Lower lobe of right lung (tissue), 2 donors: ENCODE measurements at places on chromosomes 1 and 21. TPM values are rescaled to one million over a fixed set of nuclear protein-coding genes. Genes with fewer than 3 reads are reported as not detected.

DNA sequence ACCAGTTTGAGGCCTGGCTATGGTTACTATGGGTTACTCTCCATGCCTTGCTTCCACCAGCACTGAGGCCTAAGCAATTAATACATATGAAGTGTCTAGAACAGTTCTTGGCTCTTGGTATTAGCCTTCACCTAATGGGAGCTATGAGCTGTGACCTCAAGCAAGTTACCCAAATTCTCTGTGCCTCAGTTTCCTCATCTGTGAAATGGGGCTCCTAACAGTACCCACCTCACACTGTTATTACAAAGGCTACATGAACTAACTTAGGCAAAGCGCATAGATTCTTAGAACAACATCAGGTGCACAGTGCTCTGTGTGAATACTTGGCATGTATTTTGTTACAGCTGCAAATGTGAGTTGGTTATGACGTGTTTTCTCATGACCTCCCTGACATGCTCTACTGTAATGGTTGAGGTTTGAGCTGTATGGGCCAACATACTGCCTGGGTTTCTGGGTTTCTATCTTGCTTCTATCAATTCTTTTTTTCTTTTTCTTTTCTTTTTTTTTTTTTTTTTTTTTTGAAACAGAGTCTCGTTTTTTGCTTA is 26.5 kb downstream of the CDCP2 start:
- no peak for DNase-seq

Gene PADI3
- not detected for total RNA-seq

Gene CLCA1
- not detected for total RNA-seq

- no peak for DNase-seq
Measured at GRCh38 chr21:34606621-34607020, 8.3 kb downstream of the RCAN1 start.

- no peak for DNase-seq
Measured at GRCh38 chr21:37940691-37941090, 24.4 kb upstream of the KCNJ6 start.

DNA sequence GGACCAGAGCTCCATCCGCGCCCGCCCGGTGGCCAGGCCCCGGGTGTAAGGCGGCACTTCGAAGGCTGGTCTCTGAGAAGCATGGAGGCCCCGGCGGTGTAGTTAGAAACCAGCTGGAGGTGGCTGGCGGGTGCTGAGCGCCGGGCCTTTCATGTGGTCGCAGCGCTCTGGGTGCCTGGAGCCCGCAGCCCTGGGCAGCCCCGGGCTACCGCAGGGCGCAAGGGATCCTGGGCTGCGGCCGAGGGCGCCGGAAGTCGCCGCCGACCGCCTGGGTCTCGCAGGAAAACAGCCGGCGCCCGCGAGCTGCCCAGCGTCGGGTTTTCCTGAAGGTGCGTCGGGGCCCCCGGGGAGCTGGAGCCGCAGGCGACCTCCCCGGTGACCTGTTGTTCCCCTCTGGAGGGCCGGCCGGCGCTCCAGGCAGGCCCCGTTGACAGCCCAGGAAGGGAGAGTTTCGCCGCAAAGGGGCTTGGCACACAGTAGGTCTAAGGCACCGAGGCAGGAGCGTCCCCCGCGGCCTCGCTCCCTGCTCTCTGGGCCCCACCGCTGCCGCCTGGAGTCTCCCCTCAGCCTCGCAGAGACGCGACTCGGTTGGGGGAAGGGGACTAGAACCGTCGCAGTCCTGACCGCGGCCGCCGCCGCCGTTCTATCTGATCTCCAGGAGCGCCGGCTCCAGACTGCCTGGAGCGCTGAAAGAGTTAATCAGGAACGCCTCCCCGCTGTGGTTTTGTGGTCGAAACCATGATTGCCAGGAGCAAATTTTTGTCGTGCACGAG is 2.7 kb downstream of the GRHL3 start:
- DNase-seq, result peak; percentile 71

DNA sequence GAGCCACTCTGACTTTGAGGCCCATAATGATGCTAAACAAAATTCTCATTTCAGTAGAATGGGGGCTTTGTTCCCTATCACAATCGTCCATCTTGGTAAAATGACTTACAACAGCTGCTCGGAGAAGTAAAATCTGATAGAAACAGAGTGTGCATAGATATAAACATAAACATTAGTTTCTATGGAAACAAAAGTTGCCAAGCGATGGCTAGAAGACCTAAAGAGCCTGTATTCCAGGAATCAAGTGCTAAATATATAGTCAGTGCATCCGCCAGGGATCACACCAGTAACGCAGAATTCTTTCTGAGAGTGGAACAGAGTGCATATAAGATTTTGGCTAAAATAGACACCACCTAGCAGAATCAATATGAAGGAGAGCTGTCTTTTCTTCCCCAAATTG is 91.2 kb upstream of the KAZN start:
- DNase-seq, result no peak

Gene ICOSLG
- total RNA-seq, result 11.6 TPM

Gene SAMD11
- total RNA-seq, result 2.2 TPM

DNA sequence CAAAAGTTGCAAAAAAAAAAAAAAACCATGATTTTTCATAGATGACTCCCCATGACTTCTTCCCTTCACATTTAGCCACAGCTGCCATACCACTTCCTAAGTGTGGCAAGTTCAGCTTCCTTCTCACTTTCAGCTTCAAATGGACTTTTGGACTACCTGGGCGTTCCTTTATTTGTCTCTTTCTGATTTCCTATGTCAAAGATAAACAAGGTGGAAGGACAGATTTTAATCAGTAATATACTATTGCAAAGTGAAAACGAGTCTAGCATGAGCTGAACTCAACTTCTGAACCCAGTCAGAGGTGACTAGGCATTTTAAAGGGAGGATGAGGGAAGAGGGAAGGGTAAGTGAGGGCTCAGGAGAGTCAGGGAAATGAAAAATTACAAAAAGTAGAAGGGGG is 14.4 kb upstream of the SCCPDH start:
- DNase-seq, result no peak

DNA sequence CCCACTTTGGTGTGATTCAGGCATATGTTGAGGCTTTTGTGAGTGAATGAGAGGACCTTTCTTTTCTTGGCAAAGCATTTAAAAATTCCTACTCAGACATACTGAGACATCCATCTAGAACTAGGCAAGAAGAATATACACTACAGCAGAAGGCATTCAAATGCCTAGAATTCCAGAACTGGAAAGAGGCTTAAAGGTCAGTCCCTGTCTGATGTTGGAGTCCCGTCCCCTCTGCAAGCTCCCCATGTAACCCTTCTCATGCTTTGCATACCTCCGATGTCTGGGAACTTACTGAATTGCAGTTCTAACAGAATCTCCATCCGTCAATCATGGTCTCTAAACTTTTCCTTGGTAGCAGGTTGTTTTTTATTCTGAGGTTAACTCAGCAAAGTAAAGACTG is 152.9 kb downstream of the ATP6V1G3 start:
- no peak for DNase-seq

DNA sequence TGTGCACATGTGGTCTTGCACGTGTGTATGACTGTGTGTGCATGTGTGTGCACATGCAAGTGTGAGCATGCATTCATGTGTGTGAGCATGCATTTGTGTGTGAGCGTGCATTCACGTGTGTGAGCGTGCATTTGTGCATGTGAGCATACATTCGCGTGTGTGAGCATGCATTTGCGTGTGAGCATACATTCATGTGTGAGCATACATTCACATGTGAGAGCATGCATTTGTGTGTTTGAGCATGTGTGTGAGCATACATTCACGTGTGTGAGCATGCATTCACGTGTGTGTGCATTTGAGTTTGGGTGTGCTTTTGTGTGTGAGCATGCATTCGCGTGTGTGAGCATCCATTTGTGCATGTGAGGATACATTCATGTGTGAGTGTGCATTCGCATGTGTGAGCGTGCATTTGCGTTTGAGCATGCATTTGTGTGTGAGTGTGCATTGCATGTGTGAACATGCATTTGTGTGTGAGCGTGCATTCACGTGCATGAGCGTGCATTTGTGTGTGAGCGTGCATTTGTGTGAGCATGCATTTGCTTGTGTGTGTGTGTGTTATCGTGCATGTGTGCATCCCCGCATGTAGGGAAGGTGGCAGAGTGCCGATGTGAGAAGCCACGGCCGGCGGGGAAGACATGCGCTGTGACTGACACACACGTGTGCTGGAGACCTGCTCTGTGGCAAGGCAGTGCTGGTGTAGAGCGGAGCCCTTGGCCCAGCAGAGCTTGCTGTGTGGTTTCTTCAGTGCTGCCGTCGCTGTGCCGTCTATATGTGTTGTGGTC is 18.2 kb downstream of the ITGB2 start:
- DNase-seq, result peak; percentile 45

DNA sequence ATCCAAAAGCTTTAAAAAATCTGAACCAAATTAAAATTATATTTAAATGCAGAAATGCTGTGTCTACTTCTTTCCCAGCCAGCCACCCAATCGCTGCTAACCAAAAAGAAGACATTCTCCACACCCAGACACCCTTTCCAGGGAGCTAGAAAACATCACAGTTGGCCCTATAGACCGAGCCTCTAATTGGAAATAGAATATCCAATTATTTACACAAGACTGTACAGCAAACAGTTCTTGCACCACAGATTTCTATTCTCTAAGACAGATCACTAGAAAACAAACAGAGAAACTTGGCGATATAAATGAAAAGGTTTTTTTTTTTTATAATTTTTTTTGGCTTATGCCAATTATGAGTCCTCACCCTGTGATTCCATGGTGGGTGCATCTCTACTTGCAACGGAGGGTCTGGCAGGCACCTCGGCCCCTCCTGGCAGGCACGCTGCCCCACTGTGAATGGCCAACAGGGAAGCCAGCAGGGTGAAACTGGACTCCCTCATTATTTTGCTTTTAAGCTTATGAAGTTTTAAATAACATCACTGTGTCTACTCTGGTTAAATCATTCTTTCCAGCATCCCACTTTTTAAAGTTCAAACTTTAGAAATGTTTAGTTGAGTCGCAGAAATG is 29.2 kb downstream of the BCAR3 start:
- no peak for DNase-seq

Gene RIPPLY3
- 0.44 TPM for total RNA-seq

DNA sequence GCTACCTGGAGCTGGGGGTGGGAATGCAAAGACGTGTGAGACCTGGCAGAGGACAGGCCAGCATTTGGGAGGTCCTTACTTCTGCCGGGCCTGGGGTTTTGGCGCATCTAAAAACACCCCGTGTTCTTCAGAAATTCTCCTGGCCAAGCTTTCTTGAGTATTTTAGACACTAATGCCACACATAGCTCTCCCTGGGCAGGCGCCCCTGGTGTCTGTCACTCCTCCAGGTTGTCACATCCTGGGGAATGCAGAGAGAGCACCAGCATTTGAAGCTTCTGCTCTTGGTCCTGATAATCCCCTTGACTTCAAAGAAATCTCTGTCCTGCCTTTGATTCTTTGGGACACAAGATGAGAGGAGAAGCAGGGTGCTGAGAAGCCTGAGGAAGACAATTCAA is 6.0 kb downstream of the CAPN9 start:
- DNase-seq, result no peak

GRCh38 chr21:35335951-35336446 is 286.9 kb upstream of the RUNX1 start:
- DNase-seq, result no peak

GRCh38 chr1:157198619-157199420 is 60.6 kb upstream of the ETV3 start:
- peak; percentile 80 for DNase-seq

DNA sequence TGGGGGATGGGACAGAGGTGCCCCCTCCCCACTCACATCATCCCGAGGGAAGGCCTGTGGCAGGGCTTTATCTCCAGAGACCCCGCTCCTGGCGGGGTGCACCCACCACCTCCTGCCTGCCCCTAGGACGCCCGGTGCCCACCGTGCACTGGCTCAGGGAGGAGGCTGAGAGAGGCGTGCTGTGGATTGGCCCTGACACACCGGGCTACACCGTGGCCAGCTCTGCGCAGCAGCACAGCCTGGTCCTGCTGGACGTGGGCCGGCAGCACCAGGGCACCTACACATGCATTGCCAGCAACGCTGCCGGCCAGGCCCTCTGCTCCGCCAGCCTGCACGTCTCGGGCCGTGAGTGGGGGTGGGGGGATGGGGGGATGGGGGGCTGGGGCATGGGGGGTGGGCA is 71.7 kb downstream of the TRIM11 start:
- peak; percentile 39 for DNase-seq

DNA sequence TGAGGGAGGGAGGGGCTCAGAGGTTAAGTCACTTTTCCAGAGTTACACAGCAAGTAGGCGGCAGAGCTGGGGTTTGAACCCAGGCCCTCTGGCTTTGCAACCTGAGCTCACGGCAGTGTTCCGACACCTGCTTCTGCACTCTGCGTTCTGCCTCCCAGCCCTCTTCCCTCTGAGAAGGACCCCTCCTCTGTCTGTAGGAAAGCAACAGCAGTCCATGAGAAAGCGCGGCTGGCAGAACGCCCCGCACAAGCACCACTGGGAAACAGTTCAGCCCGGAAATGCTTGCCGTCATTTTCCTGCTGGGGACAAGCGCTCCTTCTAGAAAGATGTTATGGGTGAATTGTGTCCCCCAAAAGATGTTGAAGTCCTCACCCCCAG is 241.1 kb downstream of the NPHP4 start:
- DNase-seq, result peak; percentile 20

DNA sequence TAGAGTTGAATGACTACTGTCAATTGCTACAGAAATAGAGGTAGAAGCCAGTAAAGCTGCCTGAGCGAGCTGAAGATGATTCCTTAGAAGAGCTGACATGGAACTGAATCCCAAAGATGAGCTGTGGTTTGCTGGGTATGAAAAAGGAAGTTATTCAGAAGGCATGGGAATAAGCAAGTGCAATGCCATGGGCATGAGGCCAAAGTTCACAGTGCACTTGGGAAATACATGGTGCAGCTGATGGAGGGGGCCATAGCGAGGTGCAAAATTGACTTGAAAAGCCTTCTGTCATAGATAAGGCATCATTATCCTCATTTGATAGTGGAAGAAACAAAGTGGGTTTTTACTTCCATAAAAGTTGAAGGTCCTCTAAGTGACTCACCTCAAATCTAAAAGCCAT is 88.6 kb downstream of the NEK7 start:
- no peak for DNase-seq

Gene STIL
- 1.6 TPM for total RNA-seq

Gene TCHHL1
- not detected for total RNA-seq

- DNase-seq, result no peak
Measured at GRCh38 chr1:176604461-176604860, 141.5 kb downstream of the PAPPA2 start.

GRCh38 chr1:164524810-164525209 is 34.2 kb upstream of the PBX1 start:
- no peak for DNase-seq

DNA sequence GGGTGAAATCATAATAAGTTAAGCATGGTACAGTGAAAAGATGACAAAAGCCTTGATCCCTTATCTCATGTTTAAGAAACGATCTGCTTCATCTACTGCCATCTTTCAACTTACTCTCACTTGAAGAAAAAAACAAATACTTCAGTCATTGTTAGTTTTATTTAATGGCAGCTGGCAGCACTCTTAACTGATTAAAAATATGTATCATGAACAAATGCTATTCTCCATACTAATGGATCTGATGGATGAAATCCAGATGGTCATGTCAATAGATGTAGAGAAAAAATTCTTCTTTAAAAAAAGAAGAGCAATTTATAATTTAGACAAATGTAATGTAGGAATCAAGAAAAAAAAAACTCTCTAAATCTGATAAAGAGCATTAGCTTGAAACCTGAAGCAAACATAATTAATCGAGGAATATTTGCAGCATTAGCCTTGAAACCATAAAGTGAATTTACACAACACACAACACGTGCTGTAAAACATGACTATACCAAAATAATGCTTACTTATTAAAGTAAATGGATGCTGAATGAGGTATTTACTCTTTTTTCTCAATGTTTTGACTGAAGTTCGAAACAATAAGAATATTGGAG is 579.0 kb upstream of the ADAMTS5 start:
- no peak for DNase-seq

Gene FUBP1
- total RNA-seq, result 96.6 TPM
